Choroid plexus epithelial cell (primary cell): ENCODE measurements at places on chromosomes 4 and X.

DNA sequence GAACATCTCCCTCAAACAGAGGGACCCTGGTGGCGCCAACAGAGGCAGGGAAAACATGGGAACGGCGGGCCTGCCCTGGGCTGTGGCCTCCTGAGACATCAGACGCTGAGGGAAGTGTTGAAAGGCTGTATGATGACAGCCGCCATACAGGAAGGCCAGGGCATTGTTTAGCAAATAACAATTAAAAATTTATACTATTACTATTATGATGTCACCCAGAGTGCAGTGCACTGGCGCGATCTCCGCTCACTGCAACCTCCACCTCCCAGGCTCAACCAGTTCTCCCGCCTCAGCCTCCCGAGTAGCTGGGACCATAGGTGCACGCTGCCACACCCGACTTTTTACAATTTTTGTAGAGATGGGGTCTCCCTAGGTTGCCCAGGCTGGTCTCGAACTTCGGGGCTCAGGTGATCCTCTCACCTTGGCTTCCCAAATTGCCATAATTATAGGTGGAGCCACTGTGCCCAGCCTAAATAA, 54.6 kb downstream of the CPZ start:
- DNase-seq: no peak

- DNase-seq: no peak
Measured at GRCh38 chr4:2830632-2831610, 12.7 kb upstream of the ADD1 start.

GRCh38 chr4:18343581-18343980, 322.0 kb upstream of the LCORL start:
- no peak for DNase-seq

DNA sequence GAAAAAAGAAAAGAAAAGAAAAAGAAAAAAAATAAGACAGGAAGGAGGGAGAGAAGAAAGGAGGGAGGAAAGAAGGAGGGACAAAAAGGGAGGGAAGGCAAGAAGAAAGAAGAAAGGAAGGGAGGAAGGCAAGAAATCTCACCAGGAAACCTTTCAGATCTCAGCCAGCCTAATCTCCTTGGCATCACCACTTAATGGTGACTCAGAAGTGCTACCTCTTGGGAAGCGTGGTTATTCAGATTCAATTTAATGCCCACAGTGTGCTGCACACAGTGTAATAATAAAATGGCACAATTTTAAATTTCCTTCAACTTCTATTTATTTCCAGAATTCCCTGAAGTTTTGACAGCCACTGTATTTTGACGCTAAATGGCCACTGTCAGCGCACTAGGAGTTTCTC, 50.3 kb downstream of the DKK2 start:
- DNase-seq: no peak

DNA sequence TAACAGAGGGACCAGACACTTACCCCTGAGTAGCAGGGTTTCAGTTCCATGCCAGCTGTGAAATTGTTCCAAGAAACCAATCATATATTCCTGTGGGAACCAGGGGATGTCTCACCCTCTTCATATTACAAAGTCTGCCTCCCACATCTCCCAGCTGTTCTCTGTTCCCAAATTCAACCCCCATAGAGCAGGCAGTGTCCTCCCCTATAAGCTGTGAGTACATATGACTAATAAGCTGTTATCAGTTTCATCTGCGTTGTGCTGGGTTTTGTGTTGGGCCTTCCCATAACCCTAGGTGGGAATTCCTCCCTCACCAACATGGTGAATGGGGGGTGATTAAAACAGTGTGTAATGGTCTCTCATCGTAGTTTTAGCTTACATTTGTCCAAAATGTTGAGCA, 41.0 kb downstream of the CEP44 start:
- DNase-seq: peak; percentile 61

DNA sequence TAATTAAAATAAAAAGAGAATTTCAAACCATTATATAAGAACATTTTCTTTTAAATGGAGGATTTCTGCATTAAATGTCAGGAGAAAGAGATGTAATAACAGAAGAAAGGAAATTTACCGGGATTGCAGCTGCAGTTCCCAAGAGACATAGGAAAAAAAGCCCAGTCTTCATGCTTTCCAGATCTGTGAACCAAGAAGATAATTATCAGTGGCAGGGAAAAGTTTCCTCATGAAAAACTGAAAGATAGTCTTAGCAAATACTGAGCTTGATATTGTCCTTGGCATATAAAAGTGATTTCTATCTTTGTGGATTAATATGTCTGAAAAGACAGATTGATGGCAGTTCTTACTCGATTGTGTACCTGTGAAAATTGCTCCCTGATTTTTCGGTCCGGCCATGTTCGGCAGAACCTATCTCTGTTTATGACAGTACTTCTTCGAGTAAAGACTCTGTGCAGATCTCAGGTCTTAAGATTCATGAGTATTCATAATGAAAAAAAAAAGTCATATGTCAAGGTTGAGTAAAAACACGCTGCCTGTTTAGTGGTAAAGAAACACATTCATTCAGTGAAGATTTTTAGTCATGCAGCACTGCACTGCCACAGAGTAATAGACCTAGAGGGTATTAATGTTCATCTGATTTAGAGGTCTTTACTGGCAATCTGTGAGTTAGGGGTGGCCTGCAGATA, 29.6 kb downstream of the SPARCL1 start:
- no peak for DNase-seq

GRCh38 chr4:98601708-98602107, 56.7 kb downstream of the TSPAN5 start:
- peak; percentile 66 for DNase-seq

- no peak for DNase-seq
Measured at GRCh38 chrX:123745511-123745910, 12.7 kb upstream of the THOC2 start.

- DNase-seq: no peak
Measured at GRCh38 chr4:145375416-145375815, 106.2 kb upstream of the SMAD1 start.

DNA sequence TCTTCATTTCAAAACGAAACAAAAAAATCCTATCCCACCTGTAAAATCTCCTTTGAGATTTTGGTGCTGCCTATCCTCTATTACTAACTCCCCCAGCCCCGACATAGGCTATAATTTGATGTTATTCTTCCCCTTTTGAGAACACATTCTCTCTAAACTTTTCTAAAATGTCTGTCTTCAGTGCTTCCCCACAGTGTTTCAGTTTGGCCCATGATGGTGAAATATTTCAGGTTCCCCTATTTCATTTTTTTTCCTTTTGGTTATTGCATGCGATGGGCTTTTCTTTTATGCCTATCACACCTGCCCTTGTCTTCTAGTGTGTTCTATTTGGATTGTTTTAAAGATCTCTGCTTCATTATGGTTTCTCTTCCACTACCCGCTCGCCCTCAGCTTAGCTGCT, 14.7 kb downstream of the BCORL1 start:
- DNase-seq: no peak

DNA sequence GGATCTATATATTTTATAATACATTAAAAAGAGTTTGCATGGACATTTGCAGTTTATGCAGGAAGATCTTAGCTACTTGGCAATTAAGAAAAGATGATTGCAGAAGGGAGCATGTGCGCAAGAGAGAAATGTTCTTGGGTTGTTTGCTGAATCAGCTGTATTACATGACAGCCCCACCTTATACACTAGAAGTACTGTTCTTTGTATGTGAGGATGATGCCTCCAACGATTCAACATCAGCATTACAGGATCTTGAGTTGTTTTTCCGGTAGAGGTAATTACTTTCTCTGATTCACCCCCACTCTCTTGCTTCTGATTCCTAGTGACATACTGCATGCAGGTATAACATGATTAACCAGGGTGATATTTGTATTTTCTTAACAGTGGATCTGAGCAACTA, 140.8 kb downstream of the PCDH7 start:
- DNase-seq: no peak

GRCh38 chr4:128528793-128529553, 241.4 kb upstream of the PGRMC2 start:
- DNase-seq: peak; percentile 99

DNA sequence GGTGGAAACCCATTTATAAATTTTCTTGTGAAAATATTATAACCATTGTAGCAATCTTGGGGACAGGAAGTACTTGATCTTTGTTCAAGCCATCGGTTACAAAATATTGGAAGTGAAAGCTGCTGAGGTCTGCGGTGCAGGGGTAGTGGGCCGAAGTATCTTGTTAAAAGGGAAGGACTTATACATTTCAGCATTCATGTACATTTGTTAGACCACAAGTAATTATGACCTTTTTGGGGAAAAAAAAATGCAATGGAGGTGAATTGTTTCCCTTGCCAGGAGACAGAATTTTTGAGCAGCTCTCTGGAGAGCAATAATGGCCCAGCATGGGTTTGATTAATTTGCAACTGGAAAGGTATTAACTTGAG, 121.3 kb downstream of the EGF start:
- DNase-seq: no peak

GRCh38 chr4:173214661-173215060, 46.0 kb downstream of the GALNT7 start:
- DNase-seq: peak; percentile 49

GRCh38 chr4:118988635-118988972, 100.0 kb downstream of the SYNPO2 start:
- no peak for DNase-seq

GRCh38 chr4:151717909-151718628, 42.7 kb downstream of the GATB start:
- DNase-seq: no peak

DNA sequence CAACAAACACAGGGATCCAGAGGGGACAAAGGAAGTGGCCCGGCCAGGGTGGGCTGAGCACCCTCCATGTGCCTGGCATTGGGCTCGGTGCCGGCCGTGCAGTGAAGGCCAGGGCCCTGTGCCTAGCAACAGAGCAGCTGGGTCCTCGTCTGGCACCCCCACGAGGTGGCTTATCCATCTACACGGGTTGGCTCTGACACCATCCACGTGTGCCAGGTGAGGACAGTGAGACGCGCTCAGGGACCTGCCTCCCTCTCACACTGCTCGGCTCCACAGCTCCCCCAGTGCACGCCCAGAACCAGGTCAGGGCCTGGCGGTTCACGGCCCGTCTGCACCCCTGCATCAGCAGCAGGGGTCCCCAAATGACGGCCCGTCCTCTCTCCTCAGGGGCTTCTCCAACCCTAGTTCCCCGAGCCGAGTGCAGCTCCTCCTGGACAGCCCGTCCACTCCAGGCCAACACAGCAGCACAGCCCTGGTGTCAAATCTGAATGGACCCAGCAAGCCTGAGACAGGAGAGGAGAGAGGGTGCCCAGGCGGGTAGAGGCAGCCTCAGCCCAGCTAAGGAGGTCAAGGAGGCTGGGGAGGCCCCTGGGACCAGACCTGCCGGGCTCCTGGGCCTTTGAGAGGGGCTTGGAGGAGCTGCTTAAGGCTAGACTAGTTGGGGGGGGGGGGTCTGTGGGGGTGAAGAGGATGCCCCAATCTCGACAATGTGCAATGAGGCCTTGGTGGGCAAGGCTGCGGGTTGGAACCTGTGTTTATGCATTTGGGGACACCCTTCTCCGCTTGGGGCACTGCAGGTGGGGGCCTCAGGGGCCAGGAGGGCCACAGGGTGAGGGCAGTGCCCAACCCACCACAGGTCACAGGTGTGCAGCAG, 113.6 kb downstream of the FAM53A start:
- DNase-seq: no peak

- no peak for DNase-seq
Measured at GRCh38 chrX:25166546-25166945, 150.8 kb upstream of the ARX start.

DNA sequence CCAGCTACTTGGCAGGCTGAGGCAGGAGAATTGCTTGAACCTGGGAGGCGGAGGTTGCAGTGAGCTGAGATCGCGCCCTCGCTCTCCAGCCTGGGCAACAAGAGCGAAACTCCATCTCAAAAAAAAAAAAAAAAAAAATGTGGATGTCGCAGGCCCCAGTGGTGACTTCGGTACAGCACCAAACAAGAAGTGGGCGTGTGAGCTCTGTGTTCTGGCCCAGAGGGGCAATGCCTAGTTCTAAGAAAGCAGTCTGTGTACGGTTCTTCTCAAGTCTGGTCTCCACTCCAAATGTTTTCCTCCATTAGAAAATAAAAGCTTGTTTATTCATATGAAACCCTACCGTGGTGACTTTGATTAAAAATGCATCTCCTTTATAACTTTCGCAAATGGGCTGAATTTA, 92.0 kb upstream of the DDX3X start:
- no peak for DNase-seq

DNA sequence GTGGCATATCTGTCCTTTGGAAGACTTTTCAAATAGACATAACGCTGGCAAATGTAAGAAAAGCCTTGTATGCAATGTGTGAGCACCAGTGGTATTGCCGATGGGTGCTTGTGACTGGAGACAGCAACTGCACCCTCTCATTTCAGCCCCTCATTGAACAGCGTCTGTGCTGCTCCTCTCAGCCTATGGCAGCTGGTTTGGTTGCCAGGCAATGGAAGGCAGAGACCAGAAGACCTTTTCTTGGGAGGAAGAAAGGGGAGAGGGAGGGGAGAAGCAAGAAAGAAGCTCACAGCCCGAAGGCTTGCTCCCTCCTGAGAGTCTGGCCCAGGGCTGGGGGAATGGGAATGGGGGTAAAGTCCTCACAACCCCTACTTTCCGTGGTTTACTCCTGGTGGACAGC, 20.2 kb downstream of the ZCCHC13 start:
- DNase-seq: no peak

DNA sequence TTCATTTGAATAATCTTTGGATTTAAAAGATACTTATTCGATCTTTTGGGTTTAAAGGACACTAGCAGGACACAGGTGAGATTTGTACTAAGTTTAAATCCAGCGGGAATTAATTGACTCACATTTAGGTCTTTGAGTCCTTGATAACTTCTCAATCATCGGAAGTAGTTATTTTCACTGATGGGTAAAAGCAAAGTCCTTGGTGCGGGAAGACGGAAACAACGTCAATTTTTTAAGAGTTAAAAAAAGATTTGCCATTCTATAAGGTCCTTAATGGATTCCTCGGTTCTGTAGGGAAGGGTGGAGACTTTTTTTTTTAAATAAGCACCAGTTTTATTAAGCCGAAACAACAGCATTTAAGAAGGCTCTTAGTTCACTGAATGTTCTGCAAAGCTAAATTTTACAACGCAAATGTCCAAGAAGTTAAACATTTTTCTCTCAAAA, 2.9 kb downstream of the TMSB4X start:
- DNase-seq: no peak

DNA sequence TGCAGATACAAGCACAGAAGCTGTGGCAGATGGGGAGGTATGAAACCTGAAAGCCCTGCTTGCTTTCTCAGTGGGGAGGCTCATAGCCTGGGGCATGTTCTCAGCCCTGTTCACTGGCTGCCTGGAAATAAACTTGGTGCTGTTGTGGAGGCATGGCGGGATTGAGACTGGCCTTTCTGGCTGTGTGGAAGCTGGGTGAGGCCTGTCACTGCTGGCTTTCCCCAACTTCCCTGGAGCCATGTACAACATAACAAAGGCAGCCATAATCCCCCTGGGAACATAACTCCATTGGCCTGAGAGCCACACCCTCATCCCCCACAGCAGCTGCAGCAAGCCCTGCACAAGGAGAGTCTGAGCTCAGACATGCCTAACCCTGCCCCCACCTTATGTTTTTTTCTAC, 237.7 kb upstream of the TLL1 start:
- no peak for DNase-seq

- no peak for DNase-seq
Measured at GRCh38 chr4:179328627-179329026, 1886.4 kb upstream of the AGA start.
